ENCODE measurements at places on chromosomes 1 and 21.

DNA sequence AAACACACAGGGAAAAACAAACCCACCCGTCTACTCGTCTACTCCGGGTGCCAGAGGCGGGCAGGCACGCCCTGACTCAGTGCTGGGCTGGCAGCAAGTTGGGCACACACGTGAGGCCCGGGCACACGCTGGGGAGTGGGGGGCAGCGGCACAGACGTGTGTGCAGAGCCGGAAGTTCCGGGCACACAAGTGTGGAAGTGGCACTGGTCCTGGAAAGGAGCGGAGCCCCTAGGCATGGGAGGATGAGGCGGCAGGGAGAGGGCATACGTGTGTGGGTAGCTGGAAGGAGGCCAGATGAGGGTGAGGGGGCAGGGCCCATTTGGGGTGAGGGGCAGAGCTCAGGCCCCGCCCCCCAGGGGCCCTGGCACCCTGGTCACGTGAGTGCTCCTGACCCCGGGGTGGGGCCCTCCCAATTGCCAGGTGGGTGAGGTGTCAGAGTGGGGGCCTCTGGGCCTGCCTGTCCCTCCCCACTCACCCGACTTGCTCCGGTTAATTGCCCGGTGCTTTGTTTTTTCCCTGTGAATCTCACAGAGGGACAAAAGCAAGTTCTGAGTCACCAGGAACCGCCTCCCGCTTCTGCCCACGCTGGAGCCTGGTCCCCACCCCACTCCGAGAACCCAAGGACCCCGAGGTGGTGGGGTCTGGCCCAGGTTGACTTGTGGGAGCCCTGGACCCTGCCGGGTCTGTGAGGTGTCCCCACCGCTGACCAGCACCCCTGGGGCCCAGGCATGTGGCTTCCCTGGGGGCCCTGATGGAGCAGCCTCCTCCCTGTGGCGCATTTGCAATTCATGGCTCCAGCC, 104.8 kb upstream of the CASZ1 start:
- no peak for DNase-seq

- no peak for DNase-seq
Observed at GRCh38 chr1:24735156-24735508, 10.1 kb upstream of the CLIC4 start.

DNA sequence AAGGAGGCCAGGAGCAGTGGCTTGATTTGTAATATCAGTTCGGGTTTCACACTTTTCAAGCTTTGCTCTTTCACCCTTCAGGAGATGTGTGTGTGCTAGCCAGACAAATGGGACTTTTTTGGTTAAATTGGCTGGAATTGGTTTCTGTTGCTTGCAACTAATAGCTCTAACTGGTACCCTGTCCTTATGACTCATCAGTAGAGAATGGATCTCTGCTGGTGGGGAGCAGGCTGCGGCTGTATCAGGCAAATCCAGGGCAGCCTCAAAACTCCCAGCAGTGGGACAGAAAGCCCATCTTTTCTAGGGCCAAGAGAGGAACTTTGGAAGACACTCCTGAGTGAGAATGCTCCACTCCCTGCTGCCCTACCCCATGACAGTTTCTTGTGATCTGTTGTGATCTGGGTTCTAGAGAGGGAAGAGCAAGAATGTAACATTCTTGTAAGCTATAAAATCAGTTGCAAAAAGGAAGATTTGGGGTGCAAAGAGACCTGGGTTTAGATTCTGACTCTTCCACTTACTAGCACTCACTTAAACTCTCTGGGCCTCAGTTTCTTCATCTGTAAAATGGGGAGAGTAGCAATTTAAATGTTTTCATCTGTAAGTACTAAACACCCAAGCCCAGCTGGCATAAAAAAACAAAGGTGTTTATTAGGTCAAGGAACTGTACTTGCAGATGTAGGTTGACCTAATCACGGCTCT, 257.0 kb upstream of the TMEM51 start:
- DNase-seq, result no peak

GRCh38 chr21:45557616-45558043, 15.4 kb upstream of the SLC19A1 start:
- no peak for DNase-seq

DNA sequence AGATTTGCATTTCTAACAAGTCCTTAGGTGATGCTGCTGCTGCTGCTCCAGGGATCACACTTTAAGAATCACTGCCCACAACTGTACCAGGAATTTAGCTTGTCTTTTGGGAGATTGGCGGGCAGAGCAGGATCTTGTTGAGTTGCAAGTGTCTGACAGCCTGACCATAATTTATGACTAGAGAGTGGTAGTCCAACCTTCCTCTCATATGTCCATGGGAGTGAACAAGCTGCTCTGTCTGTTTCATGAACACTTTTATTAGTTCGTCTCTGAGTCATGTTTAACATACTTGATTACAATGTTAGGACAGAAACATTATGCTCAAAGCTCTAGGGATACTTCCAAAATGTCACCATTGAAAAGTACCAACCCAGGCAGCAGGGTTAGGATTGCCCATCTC, 169.6 kb downstream of the TGFB2 start:
- DNase-seq, result no peak

DNA sequence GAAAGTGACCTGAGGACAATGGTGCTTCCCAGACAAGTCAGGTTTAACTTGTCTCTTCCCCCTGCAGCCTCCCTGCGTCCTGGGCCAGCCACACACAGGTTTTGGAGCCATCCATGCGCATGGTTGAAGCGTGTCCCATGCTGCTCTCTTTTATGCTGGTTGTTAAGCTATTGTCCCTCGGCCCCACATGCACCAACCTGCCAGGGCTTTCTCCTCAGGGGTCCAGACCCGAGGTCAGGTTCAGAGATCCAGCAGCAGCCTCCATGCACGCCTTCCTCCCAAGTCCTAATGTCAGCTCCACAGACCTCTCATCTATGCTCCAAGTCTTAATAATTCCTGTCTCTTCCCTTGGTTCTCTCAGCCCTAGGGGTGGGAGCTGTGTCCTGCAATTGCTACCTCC, 1.6 kb downstream of the ABCA4 start:
- no peak for DNase-seq

DNA sequence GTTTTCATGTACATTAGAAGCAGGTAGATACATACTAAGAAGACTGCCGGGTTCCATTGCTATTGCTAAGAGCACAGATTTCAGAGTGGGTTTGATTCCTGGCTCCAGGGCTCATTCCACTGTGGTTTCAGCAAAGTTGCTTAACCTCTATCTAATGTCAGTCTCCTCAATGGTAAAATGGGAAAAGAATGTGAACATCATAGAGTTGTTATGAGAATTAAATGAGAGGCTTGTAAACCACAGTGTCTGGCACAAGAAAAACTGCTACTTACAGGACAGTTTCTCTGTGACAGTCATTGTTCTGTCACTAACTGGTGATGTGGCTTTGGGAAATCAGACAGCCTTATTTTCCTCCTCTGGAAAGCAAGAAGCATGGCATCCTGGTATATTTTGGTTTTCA, 10.7 kb upstream of the PLXNA2 start:
- no peak for DNase-seq

GRCh38 chr1:13682444-13682843, 17.5 kb upstream of the PRDM2 start:
- no peak for DNase-seq

DNA sequence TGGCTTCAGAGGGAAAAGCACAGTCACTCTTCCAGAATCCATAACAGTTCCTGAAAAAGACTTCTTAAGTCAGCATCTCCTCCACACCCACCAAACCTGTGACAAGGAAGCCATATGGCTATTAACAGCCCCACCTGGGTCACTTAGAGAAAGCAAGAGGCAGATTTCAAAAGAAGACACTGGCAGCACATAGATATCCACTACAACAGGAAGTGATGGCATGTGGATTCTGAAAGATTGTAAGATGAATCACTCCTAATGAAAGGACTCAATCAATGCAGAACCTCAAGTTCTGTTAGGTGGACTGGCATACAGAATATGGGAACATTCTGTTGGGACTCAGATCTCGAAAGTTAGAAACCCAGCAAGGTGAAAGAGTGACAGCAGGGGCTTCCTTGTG, 365.9 kb downstream of the TGFB2 start:
- DNase-seq, result no peak

DNA sequence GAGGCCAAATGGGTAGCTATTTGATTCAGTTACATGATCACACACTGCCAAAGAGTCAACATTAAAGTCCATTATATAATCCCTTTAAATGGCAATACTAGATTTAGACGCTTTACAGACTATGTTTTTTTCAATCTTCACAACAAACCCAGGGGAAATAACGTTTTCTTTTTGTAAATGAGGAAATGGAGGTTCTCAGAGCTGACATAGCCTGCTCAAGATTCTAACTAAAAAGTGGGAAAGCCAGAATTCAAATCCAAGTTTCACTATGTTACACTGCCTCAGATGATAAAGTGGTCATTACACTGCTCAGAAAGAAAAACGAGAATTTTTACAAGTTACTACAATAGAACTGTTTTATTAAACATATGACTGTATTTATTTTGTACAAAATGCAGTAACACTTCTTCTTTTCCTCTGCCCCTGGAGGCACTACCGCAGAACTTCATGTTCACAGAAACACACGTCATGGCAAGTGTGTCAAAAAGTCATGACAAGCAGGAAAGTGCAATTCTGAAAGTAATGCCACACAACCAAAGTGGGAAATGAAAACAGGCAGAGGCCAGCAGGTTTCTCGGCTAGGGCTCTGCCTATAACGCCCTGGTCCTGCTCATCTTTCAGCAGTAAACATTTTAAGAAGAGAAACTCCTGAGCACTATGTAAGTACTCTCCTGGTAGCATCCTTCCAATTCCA, 19.0 kb downstream of the THEMIS2 start:
- no peak for DNase-seq

GRCh38 chr1:116448785-116449385, 75.8 kb downstream of the ATP1A1 start:
- no peak for DNase-seq

- no peak for DNase-seq
Observed at GRCh38 chr1:44970317-44970716, 16.1 kb downstream of the EIF2B3 start.

DNA sequence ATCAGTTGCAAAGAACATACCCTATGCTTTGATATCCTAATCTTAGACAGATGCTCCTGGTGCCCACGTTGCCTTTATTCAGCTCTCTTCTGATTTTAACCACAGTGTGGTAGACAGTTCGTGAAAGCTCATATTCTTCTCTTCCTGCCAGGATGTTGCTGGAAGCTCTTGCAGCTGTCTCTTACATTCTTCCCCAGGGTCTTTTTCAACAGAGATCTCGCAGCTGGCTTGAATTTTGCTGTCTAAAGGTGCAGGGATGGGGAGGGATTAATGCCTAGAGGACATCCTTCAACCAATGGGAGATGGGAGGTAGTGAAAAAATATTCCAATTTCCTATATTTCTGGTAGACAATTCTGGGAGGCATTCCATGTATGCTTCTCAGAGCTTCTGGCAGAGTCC, 150.0 kb upstream of the APP start:
- no peak for DNase-seq

GRCh38 chr21:35326677-35327076, 277.6 kb upstream of the RUNX1 start:
- no peak for DNase-seq

DNA sequence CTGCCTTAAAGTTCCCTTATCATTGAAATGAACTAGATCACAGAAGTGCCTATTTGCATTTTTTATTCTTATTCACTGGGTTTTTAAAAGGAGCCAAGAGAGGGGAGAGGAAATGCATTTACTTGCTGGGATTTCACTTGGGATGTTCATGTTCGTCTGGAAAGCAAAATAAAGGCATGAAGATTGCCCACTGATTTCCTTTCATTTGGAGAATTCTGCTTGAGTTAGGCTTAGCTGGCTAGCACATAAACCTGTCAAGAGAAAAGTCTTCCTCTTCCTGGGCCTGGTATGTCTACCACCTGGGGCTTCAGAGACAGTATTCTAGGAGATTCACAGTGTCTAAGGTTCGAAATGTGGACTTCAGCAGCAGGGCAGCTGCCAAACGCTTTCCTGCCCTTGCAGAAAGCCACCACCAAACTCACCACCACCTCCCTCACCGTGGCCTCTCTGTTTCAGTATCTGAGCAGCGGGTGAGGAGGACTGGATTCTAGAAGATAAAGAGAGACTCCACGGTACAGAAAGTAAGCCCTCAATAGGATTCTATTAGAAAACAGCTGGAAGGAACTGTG, 44.5 kb downstream of the HIVEP3 start:
- no peak for DNase-seq

Data from cortex of kidney (tissue), 1 donor.